ENCODE measurements at places on chromosomes 6 and 20.

DNA sequence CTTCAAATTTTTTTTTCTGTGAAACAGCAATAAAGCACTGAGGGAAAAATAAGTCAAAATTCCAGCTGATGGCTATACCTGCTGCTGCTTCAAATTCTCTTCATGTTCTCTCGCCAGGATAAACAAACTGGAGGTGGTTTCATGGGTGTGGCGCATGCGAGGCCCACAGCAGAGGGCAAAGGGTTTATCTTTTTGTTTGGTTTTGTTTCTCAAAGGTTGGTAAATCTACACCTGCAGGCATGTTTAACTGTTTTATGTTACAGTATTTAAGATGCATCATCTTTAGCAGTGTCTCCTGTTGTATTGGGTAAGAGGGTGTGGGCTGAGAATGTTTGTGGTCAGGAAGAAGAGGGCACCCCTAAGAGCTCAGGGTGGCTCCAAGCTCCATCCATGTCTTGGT, 342.2 kb downstream of the CDH26 start:
- DNase-seq = no peak

DNA sequence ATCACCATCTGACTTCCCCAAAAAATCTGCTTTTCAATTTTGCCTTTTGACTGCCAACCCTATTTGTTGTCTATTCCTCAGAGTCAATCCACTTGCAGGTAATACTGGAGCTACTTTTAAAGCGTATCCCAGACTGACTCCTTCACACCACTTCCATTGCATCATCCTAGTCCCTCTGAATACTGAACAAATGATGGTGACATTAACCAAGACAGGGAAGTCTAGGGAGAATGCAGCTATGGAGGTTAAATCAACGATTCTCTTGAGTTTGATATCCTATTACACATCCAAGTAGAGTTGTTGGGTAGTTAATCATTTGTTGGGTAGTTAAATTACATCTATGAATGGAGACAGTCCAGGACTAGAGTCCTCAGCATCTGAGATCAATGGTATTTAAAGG, 2.0 kb downstream of the OGFRL1 start:
- no peak for DNase-seq

- no peak for DNase-seq
These were observed 207.7 kb upstream of the SNX9 start for GRCh38 chr6:157615420-157615769.

- DNase-seq = no peak
These were observed 7.6 kb downstream of the NKAIN4 start for GRCh38 chr20:63246490-63247288.

DNA sequence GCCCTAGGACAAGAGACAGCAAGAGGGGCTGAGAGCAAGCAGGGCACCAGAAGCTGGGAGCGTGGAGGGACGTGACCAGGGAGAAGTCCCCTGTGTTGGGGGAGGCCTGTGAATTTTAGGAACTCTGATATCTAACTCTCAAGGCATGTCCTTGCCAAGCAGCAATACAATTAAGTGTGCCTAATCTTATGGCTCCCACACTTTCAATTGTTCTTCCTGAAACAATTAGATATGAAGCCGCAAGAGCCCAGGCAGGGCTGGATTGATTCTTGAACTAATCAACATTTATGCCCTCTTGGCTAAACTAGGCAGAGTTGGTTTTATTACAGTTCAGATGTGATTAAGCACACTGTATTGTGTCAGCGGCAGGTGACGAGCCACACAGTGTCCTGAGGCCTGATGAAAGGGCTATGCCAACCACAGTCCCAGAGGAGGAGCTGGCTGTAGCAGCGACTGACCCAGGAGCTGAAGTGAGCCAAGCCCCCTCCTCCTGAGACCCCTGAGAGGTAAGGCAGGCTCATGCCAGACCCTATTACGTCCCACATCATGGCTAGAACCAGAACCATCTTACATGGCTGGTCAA, 4.2 kb upstream of the MAVS start:
- DNase-seq = no peak

- DNase-seq = peak; percentile 89
These were observed 12.5 kb upstream of the RALGAPB start for GRCh38 chr20:38460040-38460623.

GRCh38 chr6:96659084-96659845, 96.3 kb downstream of the FHL5 start:
- no peak for DNase-seq

- no peak for DNase-seq
These were observed 81.5 kb downstream of the MYLK4 start for GRCh38 chr6:2669067-2669700.

DNA sequence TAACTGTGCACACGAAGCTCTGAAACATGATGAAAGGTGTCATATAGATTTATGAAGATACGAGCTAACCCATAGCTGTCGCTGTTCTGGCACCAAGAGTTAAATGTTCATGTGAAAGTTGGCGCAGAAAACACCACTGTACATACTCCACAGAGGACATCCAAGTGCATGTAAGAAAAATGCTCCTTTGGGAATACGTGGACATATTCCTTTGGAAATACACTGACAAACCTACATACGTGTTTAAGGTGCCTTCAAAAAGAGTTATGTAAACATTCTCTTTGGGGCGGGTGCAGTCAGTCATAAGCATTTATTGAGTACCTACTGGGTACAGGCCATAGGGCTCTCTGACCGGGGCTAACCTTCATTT, 723 bp upstream of the ARID1B start:
- no peak for DNase-seq

DNA sequence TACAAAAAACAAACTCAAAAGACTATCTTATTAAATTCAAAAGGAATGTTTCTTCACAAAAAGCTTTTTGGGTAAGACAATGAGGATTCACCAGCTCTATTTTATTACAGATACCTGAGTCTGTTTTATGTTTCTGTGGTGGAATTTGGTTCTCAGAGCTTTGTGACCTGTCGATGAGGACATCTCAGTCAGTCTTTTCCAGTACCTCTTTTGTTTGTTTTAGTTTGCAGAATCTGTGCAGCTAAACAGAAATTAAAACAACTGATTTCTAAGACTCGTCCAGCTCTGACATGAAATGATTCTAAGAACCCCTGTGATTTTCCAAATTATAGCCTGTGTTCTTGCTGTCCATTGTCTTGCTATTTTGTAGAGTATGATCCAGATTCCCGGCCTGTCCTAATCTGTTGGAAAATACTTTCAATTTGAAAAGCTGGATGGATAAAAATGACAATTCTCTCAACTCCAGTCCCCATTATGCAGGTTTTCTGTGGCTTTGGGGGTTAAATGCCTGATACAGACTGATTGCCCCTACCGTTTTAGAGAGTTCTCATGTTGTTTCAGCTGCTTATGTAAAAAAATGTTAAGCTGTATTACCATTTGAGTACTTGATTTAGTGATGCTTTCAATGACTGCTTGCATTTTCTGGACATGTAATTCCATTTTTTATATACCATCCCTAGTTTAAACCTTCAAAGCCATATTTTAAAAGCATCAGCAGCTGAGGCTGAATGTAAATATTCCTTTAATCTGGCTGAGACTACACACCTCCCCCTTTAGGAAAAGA, 94.2 kb upstream of the TAB2 start:
- DNase-seq = no peak

DNA sequence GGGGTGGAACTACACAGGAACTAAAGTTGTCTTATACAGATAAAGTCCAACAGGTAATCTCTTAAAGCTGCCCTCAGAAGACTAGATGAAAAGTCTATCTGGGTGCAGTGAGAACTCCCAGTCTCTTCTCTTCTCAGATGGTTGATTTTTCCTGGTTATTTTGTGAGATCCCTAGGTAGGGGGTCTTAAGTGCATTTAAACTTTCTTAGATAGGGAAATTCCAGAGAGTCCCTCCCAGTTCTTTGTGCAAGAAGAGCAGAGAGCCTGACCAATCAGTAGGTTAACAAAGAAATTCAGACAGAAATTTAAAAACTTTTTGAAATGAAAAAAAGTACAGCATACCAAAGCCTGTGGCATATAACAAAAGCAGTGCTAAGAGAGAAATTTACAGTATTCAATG, 2.0 kb upstream of the GABRR2 start:
- DNase-seq = no peak

- no peak for DNase-seq
These were observed 60.5 kb downstream of the MTHFD1L start for GRCh38 chr6:150925976-150926375.

- no peak for DNase-seq
These were observed 49.0 kb downstream of the SYNJ2 start for GRCh38 chr6:158030380-158031300.

DNA sequence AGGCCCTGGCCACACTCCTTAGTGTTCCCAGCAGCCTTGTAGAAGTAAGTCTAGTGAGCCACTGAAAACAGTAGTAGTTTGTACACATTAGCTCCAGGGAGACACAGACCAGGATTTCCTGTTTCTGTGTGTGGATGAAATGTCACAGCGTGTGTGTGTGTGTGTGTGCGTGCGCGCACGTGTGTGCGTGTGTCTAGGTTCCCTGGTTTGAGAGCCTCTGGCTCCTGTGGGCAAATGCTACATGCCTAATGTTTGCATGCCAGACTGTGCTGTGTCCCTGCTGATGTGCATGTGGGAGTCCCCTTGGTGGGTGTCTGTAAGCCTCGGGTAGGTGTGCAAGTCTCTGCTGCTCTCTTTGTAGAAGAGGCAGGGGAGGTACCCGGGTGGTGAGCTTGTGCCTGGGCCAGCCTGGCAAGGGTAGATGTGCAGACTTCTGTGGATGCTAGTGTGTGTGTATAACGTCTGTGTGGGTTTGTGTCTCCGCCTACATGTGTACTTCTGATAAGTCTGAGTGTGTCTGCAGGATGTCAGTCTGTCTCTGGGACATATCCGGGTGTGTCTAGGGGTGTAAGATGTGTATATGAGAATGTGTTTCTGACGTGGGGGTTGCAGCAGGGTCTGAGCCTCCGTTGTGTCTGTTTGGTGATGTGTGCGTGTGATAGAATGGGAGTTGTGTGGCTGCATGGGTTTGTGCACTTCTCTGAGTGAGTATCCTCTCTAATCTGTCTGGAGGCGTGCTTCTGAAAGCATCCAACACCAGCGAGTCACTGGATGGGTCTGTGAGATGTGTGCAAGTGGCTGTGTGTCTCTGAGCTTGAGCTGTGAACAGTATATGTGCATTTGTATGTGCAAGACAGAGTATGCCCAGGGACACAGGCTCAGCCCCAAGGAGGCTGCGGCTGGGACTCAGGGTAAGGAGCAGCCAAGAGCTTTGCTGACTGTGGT, 19.0 kb upstream of the TLDC2 start:
- no peak for DNase-seq

- no peak for DNase-seq
These were observed 17.2 kb downstream of the SERINC3 start for GRCh38 chr20:44504402-44505307.

- no peak for DNase-seq
These were observed 187.0 kb downstream of the TSHZ2 start for GRCh38 chr20:53159160-53159559.

DNA sequence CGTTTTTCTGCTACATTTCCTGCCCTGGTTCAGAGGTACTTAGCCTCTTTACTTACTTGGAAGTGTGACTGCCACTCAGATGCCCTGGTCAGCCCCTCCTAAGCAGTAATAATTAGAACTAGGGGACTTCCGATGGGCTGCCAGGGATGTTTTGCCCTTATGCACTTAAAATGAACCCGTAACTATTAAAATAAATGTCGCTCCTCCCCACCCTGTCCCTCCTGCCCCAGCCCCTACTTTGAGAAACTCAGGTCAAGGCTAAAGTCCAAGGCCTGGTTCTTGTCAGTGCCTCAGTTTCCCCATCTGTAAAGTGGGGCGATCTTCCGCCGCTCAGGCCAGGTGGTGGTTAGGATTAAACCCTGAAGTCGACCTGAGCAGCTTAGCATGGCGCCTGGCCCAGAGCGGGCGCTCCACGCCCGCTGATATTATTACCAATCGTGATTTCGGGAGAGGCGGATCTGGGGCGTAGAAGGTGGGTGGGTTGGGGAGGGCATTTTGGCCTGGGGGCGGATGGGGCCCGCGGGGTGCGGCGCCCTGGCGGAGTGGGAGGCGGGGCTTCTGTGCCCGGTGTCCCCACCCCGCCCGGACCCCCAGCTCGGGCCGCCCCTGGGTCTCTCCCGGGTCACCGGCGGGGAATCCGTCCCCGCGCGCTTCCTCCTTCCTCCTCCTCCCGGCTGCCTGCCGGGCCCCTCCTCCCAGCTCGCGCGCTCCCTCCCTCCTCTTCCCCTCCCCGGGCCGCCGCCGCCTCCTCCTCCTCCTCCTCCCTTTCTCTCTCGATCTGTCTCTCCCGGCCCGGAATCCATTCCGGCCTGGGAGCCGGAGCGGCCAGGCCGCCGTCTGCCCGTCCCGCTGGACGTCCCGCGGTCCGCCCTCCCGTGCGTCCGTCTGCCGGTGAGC, at the start of gene SRC:
TSS of gene SRC (plus strand) at position 802 of the 897 bp plus-strand sequence. CDS start 38,014 bp downstream, outside the sequence.
- DNase-seq = peak; percentile 15

GRCh38 chr6:154352898-154353585, 3.6 kb downstream of the IPCEF1 start:
- DNase-seq = no peak

- no peak for DNase-seq
These were observed 1.7 kb downstream of the PHF10 start for GRCh38 chr6:169722362-169723199.

GRCh38 chr6:11129908-11130565, 18.5 kb upstream of the ERVFRD-1 start:
- no peak for DNase-seq

GRCh38 chr6:93219447-93219846, 199.9 kb downstream of the EPHA7 start:
- no peak for DNase-seq
